ENCODE measurements at places on chromosomes 5 and 9. TPM values are rescaled to one million over a fixed set of nuclear protein-coding genes. Genes with fewer than 3 reads are reported as not detected.

FGF18 gene
- 2.4 TPM for total RNA-seq

- H3K27ac ChIP-seq, result no peak overlapping the region
- DNase-seq, result no peak
Measured at GRCh38 chr5:180696116-180696515, 43.7 kb downstream of the OR2Y1 start.

GABRG2 gene
- total RNA-seq, result 2.8 TPM

- H3K4me1 ChIP-seq, result peaks cover 24% of the 10 kb centered on the region
- H3K36me3 ChIP-seq, result peaks cover 20% of the 10 kb centered on the region
- DNase-seq, result peak; percentile 40
- peak overlapping the region; percentile 93 for H3K4me3 ChIP-seq
- H3K27ac ChIP-seq, result peak overlapping the region; percentile 95
- no peaks in the 10 kb centered on the region for H3K27me3 ChIP-seq
Measured at GRCh38 chr5:138352722-138353559, 456 bp downstream of the KDM3B start.

GRCh38 chr5:154523709-154524108 is 45.7 kb upstream of the HAND1 start:
- peaks cover 3% of the 10 kb centered on the region for H3K4me1 ChIP-seq
- no peak overlapping the region for H3K4me3 ChIP-seq
- no peak for DNase-seq
- no peaks in the 10 kb centered on the region for H3K36me3 ChIP-seq
- H3K27ac ChIP-seq, result no peak overlapping the region
- peaks cover 36% of the 10 kb centered on the region for H3K27me3 ChIP-seq

DNA sequence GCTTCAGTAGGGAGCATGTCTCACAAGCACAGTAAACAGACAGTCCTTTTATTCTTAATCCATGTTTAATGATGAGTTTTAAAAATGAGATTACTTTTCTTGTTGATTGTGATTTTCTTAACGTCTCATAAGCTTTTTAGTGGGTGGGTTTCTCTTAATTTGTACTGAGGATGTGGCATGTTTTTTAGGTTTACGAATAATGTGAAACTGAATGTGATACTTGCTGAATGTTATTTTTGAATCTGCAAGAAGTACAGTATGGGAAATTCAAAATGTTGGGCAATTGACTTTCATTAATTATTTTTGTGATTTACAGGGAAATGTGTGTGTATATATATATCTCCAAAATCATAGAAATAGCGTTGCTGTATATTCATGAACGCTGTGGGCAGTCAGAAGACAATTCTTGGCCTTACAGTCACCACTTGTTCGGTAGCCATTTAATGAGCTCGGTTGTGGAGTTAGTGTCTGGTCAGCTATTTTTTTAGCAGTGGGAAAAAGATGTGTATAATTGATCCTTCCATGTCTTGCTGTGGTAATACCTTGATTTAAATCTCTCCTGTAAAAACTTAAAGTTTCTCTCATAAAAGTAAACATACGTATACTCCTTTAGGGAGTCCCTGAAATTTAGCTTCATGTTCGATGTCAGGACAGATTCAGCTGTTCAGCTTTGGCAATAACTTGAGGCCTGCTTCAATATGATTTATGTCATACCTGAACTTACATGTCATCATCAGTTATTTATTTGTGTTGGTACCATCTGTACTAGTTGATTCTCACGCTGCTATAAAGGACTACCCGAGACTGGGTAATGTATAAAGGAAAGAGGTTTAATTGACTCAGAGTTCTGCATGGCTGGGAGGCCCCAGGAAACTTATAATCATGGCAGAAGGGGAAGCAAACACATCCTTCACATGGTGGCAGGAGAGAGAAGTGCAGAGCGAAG is 15.0 kb downstream of the ICE1 start:
- H3K27me3 ChIP-seq, result no peaks in the 10 kb centered on the region
- H3K27ac ChIP-seq, result no peak overlapping the region
- H3K4me1 ChIP-seq, result no peaks in the 10 kb centered on the region

GRCh38 chr9:25658571-25658970 is 19.7 kb downstream of the TUSC1 start:
- no peak overlapping the region for H3K4me3 ChIP-seq
- H3K4me1 ChIP-seq, result no peaks in the 10 kb centered on the region
- no peak overlapping the region for H3K27ac ChIP-seq
- H3K36me3 ChIP-seq, result no peaks in the 10 kb centered on the region
- H3K27me3 ChIP-seq, result no peaks in the 10 kb centered on the region
- no peak for DNase-seq

ADRA1B gene
- 0.32 TPM for total RNA-seq

ANKRD31 gene
- 0.39 TPM for total RNA-seq

IFNK gene
- not detected for total RNA-seq

PCDHB16 gene
- total RNA-seq, result 11.4 TPM

DNA sequence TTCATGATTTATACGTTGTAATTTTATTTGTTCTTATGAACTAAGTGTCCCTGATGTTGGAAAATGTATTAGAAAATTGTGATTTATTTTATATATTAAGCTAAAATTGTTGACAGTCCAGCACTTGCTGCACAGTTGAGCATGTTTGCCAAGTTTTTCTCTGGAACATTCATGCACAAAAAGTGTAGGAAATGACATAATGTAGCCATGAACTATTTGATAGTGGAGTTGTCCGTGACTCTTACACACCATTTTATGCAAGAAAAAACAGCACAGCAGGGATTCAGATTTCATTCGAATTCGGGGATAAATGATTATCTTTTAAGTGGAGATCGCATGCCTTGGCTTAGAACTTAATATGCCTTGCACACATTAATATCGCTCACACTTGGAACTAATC is 708.6 kb upstream of the WWC1 start:
- H3K27ac ChIP-seq, result no peak overlapping the region
- H3K36me3 ChIP-seq, result no peaks in the 10 kb centered on the region

F2RL1 gene
- total RNA-seq, result 0.20 TPM

- no peak for DNase-seq
- no peak overlapping the region for H3K4me3 ChIP-seq
- H3K36me3 ChIP-seq, result no peaks in the 10 kb centered on the region
- no peaks in the 10 kb centered on the region for H3K27me3 ChIP-seq
Measured at GRCh38 chr9:33425128-33425533, 22.3 kb downstream of the AQP3 start.

- H3K4me1 ChIP-seq, result no peaks in the 10 kb centered on the region
- no peak overlapping the region for H3K27ac ChIP-seq
- no peaks in the 10 kb centered on the region for H3K27me3 ChIP-seq
- H3K36me3 ChIP-seq, result no peaks in the 10 kb centered on the region
- no peak overlapping the region for H3K4me3 ChIP-seq
Measured at GRCh38 chr9:11749396-11749795, 943.8 kb upstream of the TYRP1 start.

DNA sequence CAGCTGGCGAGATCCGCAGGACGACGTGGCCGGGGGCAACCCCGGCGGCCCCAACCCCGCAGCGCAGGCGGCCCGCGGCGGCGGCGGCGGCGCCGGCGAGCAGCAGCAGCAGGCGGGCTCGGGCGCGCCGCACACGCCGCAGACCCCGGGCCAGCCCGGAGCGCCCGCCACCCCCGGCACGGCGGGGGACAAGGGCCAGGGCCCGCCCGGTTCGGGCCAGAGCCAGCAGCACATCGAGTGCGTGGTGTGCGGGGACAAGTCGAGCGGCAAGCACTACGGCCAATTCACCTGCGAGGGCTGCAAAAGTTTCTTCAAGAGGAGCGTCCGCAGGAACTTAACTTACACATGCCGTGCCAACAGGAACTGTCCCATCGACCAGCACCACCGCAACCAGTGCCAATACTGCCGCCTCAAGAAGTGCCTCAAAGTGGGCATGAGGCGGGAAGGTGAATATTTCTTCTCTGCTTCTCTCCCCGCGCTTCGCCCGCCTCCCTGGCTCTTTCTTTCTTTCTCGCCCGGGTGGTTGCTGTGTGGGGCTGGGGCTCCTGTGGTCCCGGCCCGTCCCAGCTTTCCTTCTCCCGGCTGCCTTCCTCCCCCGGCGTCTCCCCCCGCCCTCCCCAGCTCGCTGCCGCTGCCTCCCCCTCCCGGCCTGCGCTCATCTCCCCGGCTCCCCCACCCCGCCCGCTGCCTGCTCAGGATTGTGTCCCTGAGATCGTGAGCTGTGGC is 2.2 kb downstream of the NR2F1 start:
- peak overlapping the region; percentile 100 for H3K4me3 ChIP-seq
- H3K36me3 ChIP-seq, result peaks cover 45% of the 10 kb centered on the region
- peaks cover 41% of the 10 kb centered on the region for H3K27me3 ChIP-seq
- H3K4me1 ChIP-seq, result peaks cover 28% of the 10 kb centered on the region
- DNase-seq, result no peak

DNA sequence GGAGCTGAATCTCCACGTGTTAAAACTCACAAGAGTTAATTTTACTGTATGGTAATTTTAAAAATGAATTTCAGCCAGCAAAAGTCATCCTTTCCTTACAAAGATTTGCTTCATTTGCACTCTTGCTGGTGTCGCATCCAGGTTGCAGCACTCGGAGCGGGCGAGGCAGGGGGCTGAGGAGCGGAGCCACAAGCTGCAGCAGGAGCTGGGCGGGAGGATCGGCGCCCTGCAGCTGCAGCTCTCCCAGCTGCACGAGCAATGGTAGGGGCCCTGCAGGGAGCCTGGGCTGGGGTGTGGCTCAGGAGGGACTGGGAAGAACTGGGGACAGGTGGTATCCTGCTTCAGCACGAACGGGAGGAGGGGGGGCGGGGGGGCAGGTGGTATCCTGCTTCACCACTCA is 27.1 kb downstream of the HNRNPH1 start:
- no peak overlapping the region for H3K4me3 ChIP-seq
- no peaks in the 10 kb centered on the region for H3K4me1 ChIP-seq
- no peak for DNase-seq
- H3K36me3 ChIP-seq, result peaks cover 28% of the 10 kb centered on the region
- no peaks in the 10 kb centered on the region for H3K27me3 ChIP-seq

THBS4 gene
- total RNA-seq, result 6.9 TPM

CEL gene
- 3.5 TPM for total RNA-seq

GRCh38 chr9:132888151-132888550 is 9.5 kb downstream of the SPACA9 start:
- no peaks in the 10 kb centered on the region for H3K36me3 ChIP-seq
- H3K4me3 ChIP-seq, result no peak overlapping the region

- peaks cover 11% of the 10 kb centered on the region for H3K4me1 ChIP-seq
- no peak for DNase-seq
- no peaks in the 10 kb centered on the region for H3K36me3 ChIP-seq
- no peaks in the 10 kb centered on the region for H3K27me3 ChIP-seq
- H3K27ac ChIP-seq, result no peak overlapping the region
Measured at GRCh38 chr5:139549162-139549894, 11.8 kb upstream of the UBE2D2 start.

DNA sequence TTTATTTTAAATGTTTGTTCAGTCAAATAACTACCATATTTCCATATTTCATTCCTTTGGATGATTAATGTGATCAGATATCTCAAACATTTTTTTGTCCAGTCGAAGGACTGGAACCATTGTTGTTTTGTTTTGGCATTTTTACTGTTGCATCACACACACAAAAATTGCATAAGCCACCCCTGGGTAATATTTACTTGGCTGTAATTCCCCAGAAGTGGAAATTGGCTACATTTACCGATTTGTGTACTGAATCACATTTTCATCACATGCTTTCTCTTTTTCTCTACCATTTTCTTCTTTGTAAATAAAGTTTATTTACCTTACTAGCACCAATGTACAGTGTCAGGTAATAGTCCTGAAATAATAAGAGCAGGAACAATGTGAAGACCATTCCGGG is 1729.7 kb upstream of the WWC1 start:
- peaks cover 13% of the 10 kb centered on the region for H3K4me1 ChIP-seq
- no peaks in the 10 kb centered on the region for H3K27me3 ChIP-seq
- H3K27ac ChIP-seq, result no peak overlapping the region

NCS1 gene
- 67.8 TPM for total RNA-seq

OR1J2 gene
- total RNA-seq, result not detected

- peaks cover 11% of the 10 kb centered on the region for H3K36me3 ChIP-seq
- no peaks in the 10 kb centered on the region for H3K27me3 ChIP-seq
- no peak overlapping the region for H3K4me3 ChIP-seq
- peak overlapping the region; percentile 94 for H3K27ac ChIP-seq
- peaks cover 17% of the 10 kb centered on the region for H3K4me1 ChIP-seq
- DNase-seq, result no peak
Measured at GRCh38 chr5:172886974-172887501, 53.0 kb downstream of the ERGIC1 start.

- peak overlapping the region; percentile 62 for H3K27ac ChIP-seq
- H3K4me1 ChIP-seq, result peaks cover 23% of the 10 kb centered on the region
- H3K4me3 ChIP-seq, result peak overlapping the region; percentile 64
- no peaks in the 10 kb centered on the region for H3K27me3 ChIP-seq
Measured at GRCh38 chr9:124342776-124343485, 72.3 kb downstream of the PSMB7 start.

All from neural crest cell (in vitro differentiated cells).